NCI-H524 treated with DMSO at 0.1 percent for 48 hours (cell line): ENCODE measurements at places on chromosomes 6 and 20.

GRCh38 chr6:124490122-124490521 is 472.1 kb upstream of the RNF217 start:
- DNase-seq, result no peak

DNA sequence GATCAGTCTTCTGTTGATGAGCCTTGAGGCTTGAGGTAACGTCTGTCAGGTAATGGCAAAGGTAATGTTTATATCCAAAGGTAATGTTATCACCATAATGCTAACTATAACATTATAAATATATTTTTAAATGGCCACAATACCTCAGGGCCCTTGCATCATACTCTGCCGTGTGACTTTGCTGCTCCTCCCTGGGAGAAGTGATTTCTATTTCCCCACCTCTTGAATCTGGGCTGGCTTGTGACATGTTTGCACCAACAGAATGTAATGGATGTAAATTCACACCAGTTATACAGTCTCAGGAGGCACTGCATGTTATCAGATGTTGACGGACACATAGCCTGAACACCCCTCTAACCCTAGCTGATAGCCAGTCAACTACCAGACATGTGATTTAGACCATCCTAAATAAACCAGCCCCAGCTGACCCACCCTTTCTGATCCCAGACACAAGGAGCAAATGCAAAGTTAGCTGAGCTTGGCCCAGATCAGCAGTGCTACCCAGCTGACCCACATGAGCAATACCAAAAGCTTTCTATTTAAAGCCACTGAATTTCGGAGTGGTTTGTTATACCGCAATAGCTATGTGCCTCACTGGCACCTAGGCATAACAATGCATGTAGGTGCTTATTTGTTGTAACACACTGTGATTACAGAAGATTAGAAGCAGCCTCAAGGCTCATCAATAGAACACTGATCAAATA is 93.8 kb upstream of the SIRPA start:
- no peak for DNase-seq

- no peak for DNase-seq
Observed at GRCh38 chr6:62037445-62037844, 248.6 kb downstream of the KHDRBS2 start.

DNA sequence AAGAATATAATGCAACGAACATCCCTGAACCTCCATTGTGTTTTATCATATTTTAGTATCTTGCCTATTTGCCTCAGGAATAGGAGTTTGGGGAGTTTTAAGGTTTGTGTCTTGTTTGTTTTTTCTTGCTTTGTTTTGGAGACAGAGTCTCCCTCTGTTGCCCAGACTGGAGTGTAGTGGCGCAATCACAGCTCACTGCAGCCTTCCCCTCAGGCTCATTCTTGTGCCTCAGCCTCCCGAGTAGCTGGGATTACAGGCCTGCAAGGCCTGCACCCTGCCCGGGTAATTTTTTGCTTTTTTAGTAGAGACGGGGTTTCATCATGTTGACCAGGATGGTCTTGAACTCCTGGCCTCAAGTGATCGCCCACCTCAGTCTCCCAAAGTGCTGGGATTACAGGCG is 63.3 kb upstream of the CARMIL1 start:
- no peak for DNase-seq

- DNase-seq, result no peak
Observed at GRCh38 chr6:28218312-28219248, 6.5 kb upstream of the ZSCAN9 start.

DNA sequence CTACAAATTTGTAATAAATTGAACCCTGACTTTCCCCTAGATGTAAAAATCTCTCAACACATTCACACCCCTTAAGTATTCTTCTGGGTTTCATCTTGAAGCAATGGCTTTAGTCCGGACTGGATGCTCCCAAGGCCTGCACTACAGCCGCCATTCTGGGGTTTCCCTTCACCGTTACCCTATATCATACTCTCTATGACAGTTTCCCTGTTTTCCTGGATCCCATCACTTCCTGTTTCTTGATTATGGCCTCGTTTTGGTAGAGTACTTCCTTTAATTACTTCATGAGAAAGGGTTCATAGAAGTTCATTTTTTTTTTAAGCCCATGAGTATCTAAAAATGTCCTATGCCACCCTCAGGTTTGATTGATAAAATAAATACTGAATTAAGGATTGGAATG is 11.7 kb downstream of the FIG4 start:
- no peak for DNase-seq

GRCh38 chr6:154614101-154614500 is 103.6 kb upstream of the CNKSR3 start:
- no peak for DNase-seq

- DNase-seq, result no peak
Observed at GRCh38 chr6:154515826-154516225, 5.3 kb upstream of the CNKSR3 start.

DNA sequence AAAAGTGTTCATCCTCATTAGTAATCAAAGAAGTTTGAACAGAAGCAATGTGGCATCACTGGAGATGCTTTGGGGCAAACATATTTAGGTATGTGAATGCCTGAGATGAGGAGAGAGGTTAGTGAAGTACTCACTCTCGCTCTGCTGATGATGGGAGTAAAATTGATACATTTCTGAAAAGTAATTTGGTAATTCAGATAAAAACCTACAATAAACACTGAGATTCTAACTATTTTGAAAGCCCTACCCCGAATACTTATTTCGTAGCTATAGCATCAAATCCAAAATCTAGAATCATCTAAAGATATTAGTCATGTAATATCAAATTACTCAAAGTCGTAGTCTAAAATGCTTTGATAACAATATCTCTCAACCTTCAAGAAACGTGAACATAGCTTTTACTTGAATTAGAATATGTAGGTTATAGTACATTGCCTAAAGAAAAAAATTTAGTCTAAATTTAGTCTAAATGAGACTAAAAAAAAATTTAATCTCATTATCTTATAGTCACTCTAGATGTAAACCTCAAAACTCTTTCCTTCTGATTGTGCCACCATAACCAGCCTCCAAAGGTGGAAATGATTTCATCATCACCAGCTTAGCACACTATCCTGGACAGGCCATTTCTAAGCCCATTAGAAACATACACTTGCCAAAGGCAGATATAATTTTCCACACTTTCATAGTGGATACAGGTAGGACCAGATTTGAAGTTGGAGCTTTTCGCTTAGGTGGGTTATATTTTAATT is 232.5 kb upstream of the TAB2 start:
- DNase-seq, result no peak

DNA sequence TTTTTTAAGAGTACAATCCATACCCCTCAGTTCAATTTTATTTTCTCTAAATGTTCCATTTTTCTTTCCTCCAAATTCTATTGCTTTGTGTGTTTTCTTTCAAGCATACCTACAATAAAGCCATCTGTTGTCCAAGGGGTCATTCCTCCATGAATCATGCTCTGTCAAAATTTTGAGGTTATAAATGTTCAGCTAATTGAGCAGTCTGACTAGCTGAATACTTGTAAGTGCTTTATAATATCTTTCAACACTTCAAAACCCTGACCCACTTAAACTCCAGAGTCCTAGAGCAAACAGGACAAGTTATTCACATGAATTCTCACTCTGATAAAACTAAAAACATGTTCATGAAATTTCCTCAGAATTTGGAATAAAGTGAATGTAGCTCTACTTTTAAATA is 33.4 kb upstream of the EYA4 start:
- no peak for DNase-seq

- no peak for DNase-seq
Observed at GRCh38 chr20:19952392-19952791, 64.8 kb upstream of the NAA20 start.

- DNase-seq, result peak; percentile 26
Observed at GRCh38 chr6:17988422-17988944, 1.0 kb upstream of the KIF13A start.

DNA sequence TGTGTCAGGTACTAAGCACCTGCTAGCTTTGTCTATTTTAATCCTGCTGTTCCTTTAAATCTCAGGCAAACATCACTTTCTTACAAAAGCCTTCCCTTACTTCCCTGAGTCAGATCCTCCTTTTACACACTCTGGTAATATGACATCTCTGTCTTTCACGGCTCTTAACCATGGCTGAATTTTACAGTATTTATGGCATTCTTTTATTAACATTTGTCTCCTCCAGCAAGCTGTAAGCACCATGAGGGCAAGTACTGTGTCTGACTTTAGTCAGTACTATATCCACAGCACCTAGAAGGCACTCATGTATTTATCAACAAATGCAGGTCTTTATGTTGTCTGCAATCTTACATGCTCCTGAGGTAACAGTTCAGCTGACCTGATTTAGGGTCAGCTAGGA is 33.7 kb upstream of the HBS1L start:
- DNase-seq, result no peak

GRCh38 chr6:13038315-13038714 is 290.0 kb downstream of the TBC1D7 start:
- no peak for DNase-seq

DNA sequence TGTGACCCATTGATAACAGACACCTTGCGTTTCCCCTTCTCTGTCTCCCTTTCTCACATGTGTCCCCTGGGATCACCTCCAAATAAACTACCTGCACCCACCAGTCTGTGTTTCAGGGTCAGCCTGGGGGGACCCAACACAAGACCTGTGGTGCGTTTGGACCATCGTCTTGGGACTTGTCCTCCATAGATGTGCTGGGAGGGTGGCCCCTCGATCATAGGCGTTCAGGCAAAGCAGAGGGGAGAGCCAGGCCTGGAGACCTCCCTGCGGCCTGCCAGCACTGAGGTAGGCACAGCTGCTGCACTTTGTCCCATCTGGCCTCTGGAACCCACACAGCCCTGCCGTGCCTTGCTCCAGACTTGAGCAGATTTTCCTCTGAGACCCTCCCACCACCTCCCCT is 18.1 kb downstream of the CST9 start:
- no peak for DNase-seq

DNA sequence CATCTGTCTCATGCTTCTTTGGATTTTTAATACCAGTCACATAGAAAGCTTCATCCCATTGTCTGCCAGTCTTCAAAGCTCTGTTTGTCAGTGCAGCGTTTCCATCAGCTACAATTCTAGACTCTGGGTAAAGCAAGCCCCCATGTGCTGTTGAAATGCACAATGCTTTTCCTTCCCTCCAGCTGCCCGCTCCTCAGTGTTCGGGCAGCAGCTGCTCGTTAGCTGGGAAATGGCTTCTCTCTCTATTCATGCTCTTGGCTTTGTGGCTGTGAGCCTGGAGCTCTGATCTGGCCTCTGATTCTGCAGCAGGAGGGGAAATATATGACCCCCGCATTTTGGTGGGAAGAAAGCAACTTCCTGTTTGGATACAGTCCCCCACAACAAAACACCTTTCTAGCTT is 213.0 kb upstream of the CDYL start:
- DNase-seq, result no peak

GRCh38 chr6:129671442-129672340 is 38.3 kb downstream of the ARHGAP18 start:
- no peak for DNase-seq

GRCh38 chr6:143375022-143375585 is 75.4 kb downstream of the ADAT2 start:
- no peak for DNase-seq

DNA sequence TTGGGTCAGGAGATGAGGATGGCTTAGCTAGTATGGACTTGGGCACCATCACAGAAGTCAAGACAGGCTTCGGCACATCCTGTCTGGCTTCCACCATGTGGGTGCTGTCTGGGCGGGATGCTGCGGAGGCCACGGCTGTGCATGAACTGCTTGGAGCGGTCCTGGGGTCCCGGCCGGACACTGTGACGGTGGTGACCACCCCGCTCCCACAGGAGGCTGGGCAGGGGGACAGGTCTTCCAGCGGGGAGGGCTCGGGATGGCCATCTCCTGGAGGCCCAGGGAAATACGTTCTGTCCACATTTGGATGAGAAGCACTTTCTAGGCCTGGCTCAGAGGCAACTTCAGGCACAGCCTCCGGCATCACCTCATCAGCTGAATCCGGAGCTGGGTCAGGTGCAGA is 32.1 kb upstream of the TCFL5 start:
- no peak for DNase-seq

- no peak for DNase-seq
Observed at GRCh38 chr6:45222380-45222779, 105.8 kb upstream of the RUNX2 start.

- no peak for DNase-seq
Observed at GRCh38 chr6:39018103-39018502, 30.5 kb upstream of the GLP1R start.

GRCh38 chr6:125558907-125559306 is 190.5 kb upstream of the HEY2 start:
- peak; percentile 61 for DNase-seq

DNA sequence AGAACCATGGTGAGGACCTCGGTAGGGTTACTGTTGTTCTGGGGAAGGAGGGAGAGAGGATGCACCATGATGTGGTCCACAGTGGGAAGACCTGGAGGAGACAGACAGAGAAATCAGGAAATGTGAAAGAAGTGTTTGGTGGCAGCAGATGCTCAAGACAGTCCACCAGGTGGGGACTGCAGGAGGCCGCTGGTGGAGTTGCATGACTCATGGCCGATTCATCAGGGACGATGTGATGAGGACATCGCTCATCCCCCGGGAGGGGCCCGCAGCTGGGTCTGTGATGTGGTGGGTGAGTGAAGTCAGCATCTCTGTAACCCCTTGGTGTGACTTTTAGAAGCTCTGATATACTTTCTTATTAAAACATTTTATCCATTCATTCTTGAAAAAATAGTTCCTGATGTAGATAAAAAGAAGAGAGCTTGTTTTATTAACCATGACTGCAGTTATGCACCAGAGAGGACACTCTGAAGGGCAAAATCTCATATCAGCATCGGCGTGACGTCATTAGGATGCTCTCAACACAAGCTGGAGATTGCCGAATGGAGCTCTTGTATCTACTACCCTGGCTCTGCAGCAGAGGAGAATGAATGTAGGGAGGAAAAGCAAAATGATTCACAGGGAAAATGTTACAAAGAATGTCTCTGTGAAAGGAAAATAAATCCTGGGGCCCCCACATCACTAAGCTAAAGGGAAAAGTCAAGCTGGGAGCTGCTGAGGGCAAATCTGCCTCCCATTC is 71.2 kb downstream of the RAMACL start:
- no peak for DNase-seq

DNA sequence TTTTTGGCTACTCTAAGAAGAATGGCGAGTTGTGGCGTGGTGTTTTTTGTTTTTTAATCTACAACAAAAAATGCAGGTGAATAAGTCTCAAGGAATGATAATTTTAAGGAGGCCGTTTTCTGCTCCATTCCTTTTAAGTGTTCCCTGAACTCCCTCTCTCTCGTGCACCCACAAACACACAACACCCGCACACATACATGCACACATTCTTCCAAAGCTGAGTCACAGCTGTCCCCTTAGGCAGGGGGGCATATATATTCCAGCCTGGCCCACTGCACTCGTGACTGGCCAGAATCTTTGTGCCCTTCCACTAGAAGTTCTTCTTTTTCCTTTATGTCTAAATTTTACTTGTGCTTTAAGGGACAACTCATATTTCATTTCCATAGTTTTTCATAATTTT is 405.7 kb downstream of the LMBRD1 start:
- DNase-seq, result no peak
